Sigmoid colon (tissue), 7 donors: ENCODE measurements at places on chromosomes 4 and X. TPM values are rescaled to one million over a fixed set of nuclear protein-coding genes. Genes with fewer than 3 reads are reported as not detected.
A peak's percentile ranks its signal among the peaks of the same experiment; 100 is the strongest.

The DCAF4L1 gene
- polyA plus RNA-seq = 0.10 TPM

The GUCY1B1 gene
- 8.0 TPM for polyA plus RNA-seq

The FGF5 gene
- polyA plus RNA-seq = not detected

The ARSD gene
- 11.0 TPM for polyA plus RNA-seq

The ADGRG4 gene
- polyA plus RNA-seq = not detected

The NHSL2 gene
- polyA plus RNA-seq = under 0.01 TPM

The ATOH1 gene
- polyA plus RNA-seq = 57.6 TPM

The USP51 gene
- polyA plus RNA-seq = 0.60 TPM

The FGA gene
- not detected for polyA plus RNA-seq

The HPF1 gene
- 15.7 TPM for polyA plus RNA-seq

The TMSB15C gene
- polyA plus RNA-seq = not detected

DNA sequence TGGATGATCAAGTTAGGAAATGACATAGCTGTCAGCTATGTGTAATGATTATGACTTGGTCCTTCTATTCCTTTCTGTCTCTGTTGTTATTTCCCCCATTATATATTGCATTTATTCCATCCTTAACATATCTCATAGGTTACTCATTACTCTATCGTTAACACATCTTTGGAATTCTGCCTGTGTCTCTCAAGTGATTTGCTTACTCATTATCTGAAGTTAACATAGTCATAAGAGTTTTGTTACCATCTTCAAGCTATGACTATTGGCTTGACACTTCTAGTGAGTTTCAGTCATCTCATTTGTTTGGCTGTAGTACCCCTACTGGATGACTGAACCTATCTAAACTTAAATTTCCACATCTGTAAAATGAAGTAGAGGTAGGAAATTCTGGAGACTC lies 286.1 kb upstream of the PPP1R2C start:
- DNase-seq = no peak
- H3K36me3 ChIP-seq = no peaks in the 10 kb centered on the region
- H3K4me3 ChIP-seq = no peak overlapping the region
- no peaks in the 10 kb centered on the region for H3K27me3 ChIP-seq
- H3K27ac ChIP-seq = no peak overlapping the region

GRCh38 chr4:12488672-12489071 lies 995.5 kb downstream of the RAB28 start:
- DNase-seq = no peak
- H3K27ac ChIP-seq = peak overlapping the region; percentile 65
- no peak overlapping the region for H3K4me3 ChIP-seq
- peaks cover 8% of the 10 kb centered on the region for H3K4me1 ChIP-seq

DNA sequence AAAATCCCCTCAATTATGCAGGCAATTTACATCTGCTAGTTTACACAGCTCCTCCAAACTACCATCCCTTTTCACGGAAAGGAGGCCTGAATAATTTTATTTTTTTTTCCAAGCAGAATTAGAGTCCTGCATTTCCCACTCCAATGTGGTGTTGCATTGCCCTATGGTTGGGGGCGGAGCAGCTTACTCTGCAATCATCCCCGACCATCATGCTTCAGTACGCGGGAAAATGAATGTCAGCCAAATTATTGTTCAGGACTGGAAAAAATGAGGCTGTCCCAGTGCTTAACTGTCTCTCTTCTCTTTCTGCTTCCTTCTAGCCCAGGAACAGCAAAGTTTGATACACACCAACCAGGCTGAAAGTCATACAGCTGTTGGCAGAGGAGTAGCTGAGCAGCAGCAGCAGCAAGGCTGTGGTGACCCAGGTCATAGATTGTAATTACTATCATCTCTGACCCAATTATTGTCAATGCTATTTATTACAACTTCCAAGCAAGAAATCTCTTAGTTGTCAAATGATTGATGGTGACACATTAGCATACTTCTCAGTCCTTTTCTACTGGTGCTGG lies 28.3 kb downstream of the MMRN1 start:
- no peaks in the 10 kb centered on the region for H3K27me3 ChIP-seq
- no peak for DNase-seq
- H3K4me1 ChIP-seq = no peaks in the 10 kb centered on the region
- H3K36me3 ChIP-seq = no peaks in the 10 kb centered on the region
- no peak overlapping the region for H3K4me3 ChIP-seq
- H3K27ac ChIP-seq = no peak overlapping the region

DNA sequence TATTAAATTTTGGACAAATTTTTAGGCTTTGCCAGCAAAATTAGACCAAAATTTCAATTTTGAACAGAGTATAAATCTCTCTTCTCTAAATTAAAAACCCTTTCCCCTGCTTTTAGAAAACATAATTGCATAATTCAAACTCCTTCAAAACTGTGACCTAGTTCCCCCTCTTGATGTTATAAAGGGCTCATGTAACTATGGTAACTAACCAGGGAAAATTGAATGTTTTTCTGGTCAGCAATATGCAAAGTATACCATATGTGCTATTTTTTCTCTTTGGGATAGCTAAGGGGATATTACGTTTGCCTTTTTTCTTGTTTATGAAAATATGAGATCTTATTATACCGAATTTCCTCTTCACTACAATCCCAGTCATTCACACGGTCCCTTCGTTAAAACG lies 5.1 kb upstream of the ING2 start:
- no peaks in the 10 kb centered on the region for H3K36me3 ChIP-seq
- no peak overlapping the region for H3K4me3 ChIP-seq
- no peaks in the 10 kb centered on the region for H3K27me3 ChIP-seq

DNA sequence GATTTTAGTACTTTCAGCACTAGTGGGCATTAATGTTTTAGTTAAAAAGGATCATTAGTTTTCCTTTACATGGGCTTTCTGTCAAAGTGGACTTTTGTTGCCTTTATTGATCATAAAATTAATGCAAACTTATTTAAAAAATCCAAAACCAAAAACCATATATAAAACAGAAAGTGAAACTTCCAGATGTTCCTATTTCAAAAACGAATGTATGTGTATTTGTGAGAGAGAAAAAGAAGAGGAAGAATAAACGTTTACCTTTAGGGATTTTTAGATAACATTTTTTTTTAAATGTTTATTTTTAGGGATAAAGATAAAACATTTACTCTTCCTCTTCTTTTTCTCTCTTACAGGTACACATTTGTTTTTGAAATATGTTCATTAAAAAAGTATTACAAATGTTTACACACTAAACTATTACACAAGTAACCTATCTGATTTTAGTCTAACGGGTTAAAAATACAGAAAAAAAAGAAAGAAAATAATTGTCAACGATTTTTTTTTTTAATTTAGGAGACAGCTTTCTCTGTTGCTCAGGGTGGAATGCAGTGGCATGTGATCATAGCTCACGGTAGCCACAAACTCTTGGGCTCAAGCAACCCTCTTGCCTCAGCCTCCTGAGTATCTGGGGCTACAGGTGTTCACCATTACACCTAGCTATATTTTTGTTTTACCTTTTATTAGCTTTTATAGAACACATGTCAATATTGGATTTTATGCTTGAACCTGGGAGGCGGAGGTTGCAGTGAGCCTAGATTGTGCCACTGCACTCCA lies 16.8 kb upstream of the COX18 start:
- H3K27ac ChIP-seq = no peak overlapping the region
- peaks cover 13% of the 10 kb centered on the region for H3K36me3 ChIP-seq
- H3K4me3 ChIP-seq = no peak overlapping the region
- no peak for DNase-seq
- no peaks in the 10 kb centered on the region for H3K27me3 ChIP-seq

GRCh38 chrX:53004038-53004437 lies 44.6 kb upstream of the GPR173 start:
- no peak for DNase-seq
- H3K27ac ChIP-seq = no peak overlapping the region
- H3K27me3 ChIP-seq = peaks cover 5% of the 10 kb centered on the region
- H3K4me1 ChIP-seq = no peaks in the 10 kb centered on the region
- no peak overlapping the region for H3K4me3 ChIP-seq
- no peaks in the 10 kb centered on the region for H3K36me3 ChIP-seq

DNA sequence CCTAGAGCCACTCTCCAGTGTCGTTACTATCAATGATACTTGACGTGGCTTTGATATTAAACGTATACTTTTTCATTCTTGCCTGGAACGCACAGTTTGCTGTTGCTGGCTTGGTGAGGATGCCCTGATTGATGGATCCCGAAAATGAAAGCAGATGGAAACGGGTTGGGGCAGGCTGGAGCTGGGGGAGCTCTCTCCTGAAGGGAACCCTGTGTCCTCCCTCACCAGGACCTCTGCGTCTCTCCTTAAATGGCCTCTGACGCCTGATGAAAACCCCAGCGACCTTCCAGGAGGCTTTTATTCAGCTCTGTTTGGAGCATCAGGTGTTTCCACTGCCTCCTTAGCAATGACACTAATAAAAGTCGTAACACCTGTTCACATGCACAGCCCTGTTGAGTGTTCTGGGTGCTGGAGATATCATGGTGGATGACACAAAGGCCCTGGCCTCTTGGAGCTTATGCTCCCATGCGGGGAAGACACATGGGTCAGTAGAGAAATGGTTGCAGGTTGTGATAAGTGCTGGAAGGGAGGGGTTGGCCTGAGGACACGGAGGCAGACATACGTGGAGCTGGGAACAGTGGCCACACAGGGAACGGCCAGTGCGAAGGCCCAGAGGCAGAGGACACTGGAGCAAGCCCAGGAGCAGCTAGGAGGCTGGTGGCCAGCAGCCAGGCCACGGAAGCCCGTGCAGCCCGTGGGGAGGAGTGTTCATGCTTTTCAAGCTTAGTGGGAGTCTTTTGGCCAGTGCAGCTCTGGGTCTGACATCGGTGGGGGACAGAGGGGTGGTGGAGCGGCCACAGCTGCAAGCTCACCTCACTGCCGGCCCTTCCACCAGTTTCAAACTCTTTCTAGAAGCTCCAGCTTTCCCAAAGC lies 7.5 kb downstream of the MSANTD1 start:
- no peak overlapping the region for H3K4me3 ChIP-seq
- peak; percentile 41 for DNase-seq
- no peaks in the 10 kb centered on the region for H3K27me3 ChIP-seq
- H3K36me3 ChIP-seq = no peaks in the 10 kb centered on the region

GRCh38 chr4:165437691-165438090 lies 58.9 kb downstream of the CPE start:
- H3K27me3 ChIP-seq = no peaks in the 10 kb centered on the region
- peaks cover 13% of the 10 kb centered on the region for H3K4me1 ChIP-seq
- no peak for DNase-seq

DNA sequence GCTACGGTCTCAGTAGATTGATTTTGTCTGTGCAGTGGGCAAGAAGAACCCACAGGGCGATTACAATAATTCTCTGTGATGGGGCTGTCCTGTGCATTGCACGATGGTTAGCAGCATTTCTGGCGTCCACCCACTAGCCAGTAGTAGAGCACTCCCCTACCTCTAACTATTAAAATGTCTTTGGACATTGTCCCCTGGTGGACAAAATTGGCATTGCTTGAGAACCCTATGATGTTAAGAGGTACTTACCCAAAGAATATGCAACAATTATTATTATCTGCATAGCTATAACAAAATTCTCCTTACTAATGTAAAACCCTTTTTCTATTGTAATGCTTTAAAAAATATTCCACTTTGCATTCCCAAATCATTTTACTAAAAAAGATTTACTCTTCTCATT lies 109.5 kb upstream of the VCX3A start:
- DNase-seq = no peak
- no peaks in the 10 kb centered on the region for H3K4me1 ChIP-seq
- H3K27ac ChIP-seq = no peak overlapping the region
- H3K36me3 ChIP-seq = no peaks in the 10 kb centered on the region
- H3K27me3 ChIP-seq = no peaks in the 10 kb centered on the region

GRCh38 chr4:183838987-183839712 lies 66.0 kb upstream of the STOX2 start:
- no peak for DNase-seq
- no peaks in the 10 kb centered on the region for H3K36me3 ChIP-seq
- no peak overlapping the region for H3K4me3 ChIP-seq
- no peaks in the 10 kb centered on the region for H3K27me3 ChIP-seq

- no peak overlapping the region for H3K4me3 ChIP-seq
- H3K27ac ChIP-seq = no peak overlapping the region
- no peak for DNase-seq
- H3K4me1 ChIP-seq = no peaks in the 10 kb centered on the region
Measured at GRCh38 chrX:20988118-20988517, 386.1 kb upstream of the CNKSR2 start.

- H3K4me3 ChIP-seq = no peak overlapping the region
- peak overlapping the region; percentile 98 for H3K27ac ChIP-seq
- peak; percentile 74 for DNase-seq
- H3K4me1 ChIP-seq = no peaks in the 10 kb centered on the region
- H3K27me3 ChIP-seq = no peaks in the 10 kb centered on the region
Measured at GRCh38 chrX:154349359-154349935, 25.0 kb downstream of the FLNA start.

- no peaks in the 10 kb centered on the region for H3K27me3 ChIP-seq
- H3K27ac ChIP-seq = no peak overlapping the region
- no peak overlapping the region for H3K4me3 ChIP-seq
- H3K4me1 ChIP-seq = peaks cover 28% of the 10 kb centered on the region
Measured at GRCh38 chr4:73730292-73730691, 10.1 kb upstream of the CXCL8 start.

DNA sequence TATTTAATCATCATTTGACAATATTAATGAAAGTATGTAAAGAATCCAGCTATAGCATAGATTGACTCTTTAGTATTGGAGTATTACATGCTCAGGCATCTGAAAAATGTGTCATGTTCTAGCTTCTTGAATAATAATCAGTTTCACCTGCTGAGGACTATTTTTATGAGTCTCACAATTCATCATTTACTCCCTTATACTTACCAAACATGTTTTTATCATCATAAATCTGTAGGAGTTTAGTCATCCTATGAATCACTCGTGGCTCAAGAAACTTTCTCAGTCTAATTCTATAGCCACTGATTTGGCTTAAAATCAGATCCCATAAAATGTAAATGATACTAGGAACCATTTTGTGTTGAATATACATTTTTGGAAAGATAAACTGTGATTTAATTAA lies 1616.1 kb downstream of the C4orf33 start:
- no peak overlapping the region for H3K27ac ChIP-seq
- H3K36me3 ChIP-seq = no peaks in the 10 kb centered on the region
- no peak overlapping the region for H3K4me3 ChIP-seq
- no peak for DNase-seq
- no peaks in the 10 kb centered on the region for H3K4me1 ChIP-seq
- H3K27me3 ChIP-seq = no peaks in the 10 kb centered on the region

DNA sequence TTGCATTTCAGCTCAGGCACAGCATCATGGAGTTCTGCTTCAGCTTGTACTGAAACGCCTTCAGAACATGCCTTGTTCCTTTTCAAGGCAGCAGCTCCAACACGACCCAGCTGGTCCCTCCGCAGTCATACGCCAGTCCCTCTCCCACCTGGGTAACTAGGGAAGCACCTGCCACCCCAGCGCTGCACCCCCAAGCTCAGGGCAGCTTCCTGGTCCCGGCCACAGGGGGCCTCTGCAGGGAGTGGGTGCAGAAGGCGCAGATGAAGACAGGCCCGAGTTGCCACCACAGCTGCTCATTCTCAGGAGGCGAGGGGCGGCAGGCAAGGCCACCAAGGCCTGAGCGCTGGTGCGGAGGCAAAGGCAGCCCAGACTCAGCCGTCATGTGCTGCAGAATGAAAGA lies 21.8 kb downstream of the WDR1 start:
- H3K27ac ChIP-seq = peak overlapping the region; percentile 82
- no peaks in the 10 kb centered on the region for H3K4me1 ChIP-seq
- H3K36me3 ChIP-seq = peaks cover 62% of the 10 kb centered on the region
- no peak overlapping the region for H3K4me3 ChIP-seq

DNA sequence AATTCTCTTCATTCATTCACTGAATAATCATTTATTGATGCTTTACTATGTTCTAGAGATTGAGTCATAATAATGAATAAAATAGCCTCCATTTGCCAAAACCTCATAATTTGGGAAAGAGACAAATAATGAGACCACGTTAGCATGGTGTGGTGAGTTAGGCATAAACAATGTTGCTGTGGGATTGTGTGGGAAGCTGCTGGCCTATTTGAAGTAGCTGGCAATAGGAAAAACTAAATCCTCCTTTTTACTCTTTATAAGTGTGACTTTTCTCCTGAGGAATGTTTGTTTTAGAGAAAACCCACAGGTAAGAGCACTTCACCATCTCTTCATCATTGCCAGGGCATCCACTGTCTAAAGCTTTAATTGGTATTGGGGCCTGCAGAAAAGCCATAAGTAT lies 95.3 kb downstream of the AREG start:
- DNase-seq = no peak
- H3K27ac ChIP-seq = no peak overlapping the region
